C1 segment of cervical spinal cord (tissue), 14 donors: ENCODE measurements at places on chromosomes 6 and 20.

DNA sequence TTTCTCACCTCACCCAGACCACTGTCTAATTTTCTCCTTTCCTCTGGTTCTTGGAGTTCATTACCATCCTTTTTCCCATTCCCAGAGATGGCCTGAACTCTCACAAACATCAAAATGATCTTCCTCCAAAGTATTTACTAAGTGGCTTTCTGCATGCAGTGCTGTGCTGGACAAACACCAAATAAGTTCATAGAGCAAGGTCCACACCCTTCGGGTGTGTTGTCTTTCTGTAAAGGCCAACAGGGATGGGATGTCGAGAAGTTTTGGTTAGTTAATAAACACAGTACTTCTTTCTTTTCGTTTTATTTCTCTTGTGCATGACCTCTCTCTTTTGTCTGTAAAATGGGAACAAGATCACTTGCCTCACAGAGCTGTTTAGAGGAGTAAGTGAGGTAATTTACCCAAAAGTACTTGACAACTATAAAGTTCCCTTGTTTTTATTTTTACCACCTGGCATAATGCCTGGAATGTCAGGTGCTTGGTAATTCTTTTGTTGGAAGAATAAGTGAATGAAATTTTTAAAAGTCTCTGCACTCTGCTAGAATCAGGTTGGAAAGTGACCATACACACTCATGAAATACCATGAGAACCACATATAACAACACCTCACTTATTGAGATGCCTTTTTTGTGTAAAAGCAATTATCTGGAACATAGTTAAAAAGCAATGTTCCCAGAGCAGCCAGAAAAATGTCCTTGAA lies 22.8 kb upstream of the CCN6 start:
- no peak for DNase-seq

DNA sequence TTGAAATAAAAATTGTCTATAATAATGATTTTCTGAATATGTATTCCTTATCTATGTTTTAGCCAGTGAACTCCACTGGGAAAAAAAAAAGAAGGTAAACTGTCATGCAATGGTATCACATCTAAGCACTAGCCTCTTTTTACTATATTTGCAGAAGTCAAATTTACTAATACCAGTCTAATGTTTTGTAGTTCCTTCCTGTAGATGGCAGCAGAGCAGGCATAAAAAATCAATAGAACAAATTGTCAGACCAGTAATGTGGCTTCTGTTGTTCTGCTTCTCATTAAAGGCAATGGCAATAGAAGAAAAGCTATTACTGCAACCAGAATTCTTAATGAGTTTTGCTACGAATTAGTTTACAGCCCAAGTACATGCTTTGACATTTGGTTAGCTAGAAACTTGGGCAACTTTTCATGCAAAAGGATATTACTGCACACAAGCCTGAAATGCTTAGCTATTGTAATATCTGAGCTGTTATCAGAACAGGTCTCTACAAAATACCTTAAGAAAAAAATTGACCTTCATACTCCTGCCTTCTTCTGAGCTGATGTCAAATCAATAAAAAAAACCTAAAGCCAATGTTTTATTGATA lies 476.9 kb downstream of the KHDRBS2 start:
- DNase-seq = no peak

DNA sequence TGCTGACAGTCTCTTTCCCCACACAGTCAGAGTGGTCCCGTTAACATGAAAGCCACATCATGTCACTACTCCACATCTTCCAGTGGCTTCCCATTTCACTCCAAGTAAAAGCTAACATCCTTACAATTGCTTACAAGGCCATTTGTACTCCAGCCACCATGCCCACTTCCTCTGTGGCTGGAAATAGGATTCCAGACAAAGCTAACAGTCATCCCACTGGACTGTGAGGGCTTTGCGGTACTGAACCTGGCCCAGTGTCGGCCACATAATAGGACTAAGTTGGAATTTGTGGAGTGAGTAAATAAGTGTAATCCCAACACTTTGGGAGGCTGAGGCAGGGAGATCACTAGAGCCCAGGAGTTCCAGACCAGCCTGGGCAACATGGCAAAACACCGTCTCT lies 10.9 kb downstream of the CCM2L start:
- DNase-seq = no peak

GRCh38 chr6:157984686-157985225 lies 3.1 kb downstream of the SYNJ2 start:
- DNase-seq = no peak

DNA sequence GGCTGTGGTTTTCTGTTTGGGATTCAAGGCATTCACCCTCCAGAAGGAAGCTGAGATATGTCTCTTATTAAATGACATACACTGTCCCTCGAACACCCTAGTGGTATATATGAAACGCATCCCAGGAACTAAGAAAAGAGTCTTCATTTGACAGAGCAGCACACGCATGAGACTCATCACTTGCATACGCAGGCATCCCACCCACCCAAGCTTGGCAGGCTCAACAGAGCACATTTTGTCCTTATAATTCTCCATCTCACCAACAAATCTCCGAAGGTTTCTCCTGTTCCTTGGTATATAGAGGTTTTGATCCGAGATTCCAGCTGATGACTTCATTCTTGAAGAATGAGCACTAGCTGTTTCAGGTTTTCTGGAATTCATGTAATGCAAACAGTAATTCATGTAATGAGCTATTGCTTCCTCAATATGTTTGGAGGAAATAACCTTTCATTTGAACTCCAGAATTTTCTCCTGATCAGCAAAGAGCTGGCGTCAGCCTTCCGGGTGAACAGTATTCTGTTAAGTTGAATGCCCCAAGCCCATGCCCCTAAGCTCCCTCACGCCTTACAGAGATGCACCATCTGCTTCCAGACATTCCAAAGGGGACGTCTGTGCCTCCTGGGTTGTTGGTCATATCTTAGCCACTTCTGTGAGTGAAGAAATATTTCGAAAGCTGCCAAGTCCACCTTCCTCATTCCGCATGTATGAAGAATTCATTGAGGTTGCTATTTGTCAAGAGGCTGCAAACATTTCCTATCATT lies 66.0 kb upstream of the CDH4 start:
- no peak for DNase-seq

- no peak for DNase-seq
These were observed 398.3 kb upstream of the ARID1B start for GRCh38 chr6:156378853-156379252.

GRCh38 chr6:4615231-4615630 lies 161.0 kb upstream of the CDYL start:
- no peak for DNase-seq

GRCh38 chr6:43736211-43736786 lies 33.7 kb upstream of the VEGFA start:
- DNase-seq = no peak

DNA sequence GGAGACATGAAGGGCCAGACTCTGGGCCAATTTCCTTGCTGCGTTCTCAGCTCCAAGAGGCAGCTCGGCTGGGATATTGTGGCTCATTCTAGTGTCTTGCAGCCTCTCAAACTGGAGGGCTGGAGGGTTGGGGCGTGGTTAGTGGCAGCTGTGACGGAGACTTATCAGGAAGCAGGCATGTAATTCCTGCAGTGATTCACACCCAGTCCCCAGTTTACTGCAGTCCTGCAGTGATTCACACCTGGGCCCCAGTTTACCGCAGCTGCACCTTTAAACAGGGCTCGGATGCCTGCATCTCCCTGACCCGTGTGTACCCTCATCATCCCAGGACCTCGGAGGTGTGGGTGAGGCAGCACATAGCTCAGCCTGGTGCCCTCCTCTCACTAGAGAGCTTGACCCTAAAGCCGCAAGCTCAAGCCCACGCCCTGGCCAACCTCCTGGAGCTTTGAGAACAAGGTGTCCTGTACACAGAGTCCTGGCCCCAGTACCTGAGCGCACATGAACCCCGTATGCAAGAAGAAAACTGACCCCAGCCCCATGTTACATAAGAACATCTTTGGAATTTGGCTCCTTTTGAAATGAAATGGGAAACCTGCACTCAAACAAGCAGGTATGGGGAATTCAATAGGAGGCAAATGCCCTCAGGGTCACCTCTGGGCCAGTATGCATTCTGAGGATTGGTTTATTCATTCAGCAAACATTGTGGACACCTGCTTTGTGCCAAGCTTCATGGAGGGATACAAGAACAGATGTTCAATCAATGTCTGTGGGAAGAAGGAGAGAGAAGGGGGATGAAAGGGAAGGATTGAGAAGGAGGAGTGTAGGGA lies 55.3 kb upstream of the FAM83D start:
- no peak for DNase-seq

DNA sequence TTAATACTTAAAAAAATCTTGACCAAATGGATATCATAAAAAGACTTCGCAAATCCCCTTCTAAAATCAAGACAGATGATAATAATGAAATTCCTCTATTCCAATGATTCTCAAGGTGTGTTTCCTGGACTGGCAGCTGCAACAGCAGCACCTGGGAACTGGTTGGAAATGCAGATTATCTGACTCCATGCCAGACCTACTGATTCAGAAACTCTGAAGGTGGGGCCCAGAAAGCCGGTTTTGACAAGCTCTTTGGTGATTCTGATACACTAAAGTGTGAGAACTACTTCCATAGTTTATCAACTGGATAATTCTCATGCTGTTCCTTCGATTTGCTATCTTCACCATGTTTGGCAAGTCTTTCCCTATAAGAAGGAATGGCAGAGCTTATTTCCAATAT lies 252.1 kb downstream of the COL12A1 start:
- DNase-seq = no peak

DNA sequence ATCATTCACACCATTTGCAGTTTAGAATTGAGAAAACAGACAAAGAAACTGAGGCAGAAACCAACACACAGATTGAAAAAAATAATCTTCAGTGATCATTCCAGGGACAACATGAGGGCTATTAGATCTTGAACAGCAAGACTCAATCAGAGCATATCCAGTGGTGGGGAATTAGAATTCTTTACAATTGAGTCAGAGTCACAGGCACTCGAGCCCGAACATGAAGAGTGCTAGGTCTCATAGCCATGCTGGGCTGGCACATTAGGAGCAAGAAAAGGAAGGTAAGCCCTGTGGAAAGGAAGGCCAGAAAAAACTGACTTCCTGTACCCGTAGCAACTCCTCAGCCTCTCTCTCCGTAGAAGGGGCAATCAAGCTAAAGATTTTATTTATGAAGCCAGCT lies 419.9 kb downstream of the HAO1 start:
- no peak for DNase-seq

GRCh38 chr6:68042339-68043121 lies 592.6 kb upstream of the ADGRB3 start:
- DNase-seq = no peak

DNA sequence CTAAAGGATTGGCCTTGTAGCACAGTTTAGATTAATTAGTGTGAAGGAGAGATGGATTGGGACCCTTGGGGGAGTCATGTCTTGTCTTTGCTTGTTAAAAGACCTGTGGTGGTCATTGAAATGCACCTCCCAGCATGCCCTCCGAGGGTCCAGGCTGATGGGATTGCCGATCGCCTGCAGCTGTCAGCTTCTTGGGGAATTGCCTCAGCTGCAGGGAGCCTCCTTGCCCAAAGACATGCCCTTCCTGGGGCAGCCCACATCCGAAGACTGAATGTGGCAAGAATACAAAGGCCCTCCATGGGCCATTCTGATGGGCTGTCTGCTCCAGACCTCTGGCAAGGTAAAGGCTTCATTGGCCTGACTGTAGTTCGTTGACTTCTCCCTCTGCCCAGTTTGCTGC lies 150.7 kb downstream of the FARS2 start:
- DNase-seq = no peak

DNA sequence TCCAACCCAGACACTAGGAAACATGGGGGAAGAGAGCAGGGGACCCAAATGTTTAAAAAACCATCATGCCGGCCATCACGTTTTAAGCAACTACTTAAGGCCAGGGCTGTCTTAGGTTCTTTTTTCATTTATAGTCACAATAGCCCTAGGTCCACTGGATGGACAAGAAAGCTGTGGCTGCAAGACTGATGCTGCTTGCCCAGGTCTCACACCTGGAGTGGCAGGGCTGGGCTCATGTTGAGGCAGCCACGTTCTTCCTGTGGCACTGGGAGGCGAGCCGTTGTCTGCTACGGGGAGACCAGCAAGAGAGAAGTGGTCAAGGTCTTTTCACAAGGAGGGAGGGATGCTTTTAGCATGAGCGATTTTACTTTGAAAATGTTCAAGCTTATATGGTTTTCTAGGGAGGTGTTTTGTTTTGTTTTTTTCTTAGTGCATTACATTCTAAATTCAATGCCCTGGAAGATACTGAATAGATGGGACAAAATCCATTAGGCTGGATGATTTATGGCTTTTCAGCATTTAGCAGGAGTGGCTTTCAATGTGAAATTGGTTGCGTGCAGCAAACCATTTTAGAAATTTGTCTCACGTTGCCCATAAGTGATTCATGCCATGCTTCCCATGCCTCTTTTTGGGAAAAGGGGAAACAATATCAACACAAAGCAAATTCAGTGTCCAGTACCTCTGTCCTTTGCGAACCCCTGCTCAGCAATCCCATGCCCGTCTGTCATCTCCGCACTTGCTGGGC lies 106.6 kb upstream of the SNX9 start:
- DNase-seq = no peak

DNA sequence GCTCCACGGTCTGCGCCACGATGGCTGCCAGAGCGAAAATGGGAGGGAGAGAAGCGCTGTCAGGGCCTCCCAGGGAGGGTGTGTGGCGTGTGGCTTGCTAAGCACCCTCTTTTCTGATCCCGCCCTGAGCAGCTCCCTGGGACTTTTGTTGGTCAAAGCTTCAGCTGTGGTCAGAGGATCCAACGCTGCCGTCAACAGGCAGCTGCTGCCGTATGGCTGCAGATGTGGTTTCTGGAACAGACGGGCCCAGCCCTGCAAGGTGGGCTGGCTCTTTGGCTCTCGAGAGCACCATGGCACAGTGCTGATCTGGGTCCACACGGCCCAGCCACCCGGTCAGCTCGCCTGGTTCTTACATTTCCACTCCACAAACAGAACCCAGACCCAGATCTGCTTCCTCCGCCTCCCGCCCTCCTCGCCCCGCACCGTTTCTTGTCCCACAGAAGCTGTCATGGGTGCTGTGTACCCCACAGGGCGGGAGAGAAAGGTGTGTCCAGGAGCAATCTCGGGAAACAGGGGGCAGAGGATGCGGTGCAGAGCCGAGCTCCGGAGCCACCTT lies 86.0 kb upstream of the BHLHE23 start:
- DNase-seq = no peak

- no peak for DNase-seq
These were observed 33.4 kb downstream of the PLN start for GRCh38 chr6:118581489-118581959.

- DNase-seq = no peak
These were observed 96.3 kb downstream of the PHF3 start for GRCh38 chr6:63731930-63732329.

- no peak for DNase-seq
These were observed 49.2 kb downstream of the GMDS start for GRCh38 chr6:2196079-2196679.
